Muscle of leg (tissue), 16 donors: ENCODE measurements at places on chromosomes 3 and 15. TPM values are rescaled to one million over a fixed set of nuclear protein-coding genes. Genes with fewer than 3 reads are reported as not detected.

Gene CAMK2N2
- total RNA-seq = 0.04 TPM

Gene KNG1
- total RNA-seq = 0.13 TPM

Gene SPINK8
- total RNA-seq = not detected

Gene WDR93
- 0.04 TPM for total RNA-seq

DNA sequence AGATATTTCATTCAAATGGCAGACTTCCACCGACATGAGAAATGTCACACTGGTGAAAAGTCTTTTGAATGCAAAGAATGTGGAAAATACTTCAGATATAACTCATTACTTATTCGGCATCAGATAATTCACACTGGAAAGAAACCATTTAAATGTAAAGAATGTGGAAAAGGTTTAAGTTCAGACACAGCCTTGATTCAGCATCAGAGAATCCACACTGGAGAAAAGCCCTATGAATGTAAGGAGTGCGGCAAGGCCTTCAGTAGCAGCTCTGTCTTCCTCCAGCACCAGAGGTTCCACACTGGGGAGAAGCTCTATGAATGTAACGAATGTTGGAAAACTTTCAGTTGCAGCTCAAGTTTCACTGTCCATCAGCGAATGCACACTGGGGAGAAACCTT is 8.6 kb upstream of the ZNF621 start:
- DNase-seq = peak; percentile 6

GRCh38 chr15:57647791-57648130 is 56.1 kb downstream of the MYZAP start:
- DNase-seq = no peak

DNA sequence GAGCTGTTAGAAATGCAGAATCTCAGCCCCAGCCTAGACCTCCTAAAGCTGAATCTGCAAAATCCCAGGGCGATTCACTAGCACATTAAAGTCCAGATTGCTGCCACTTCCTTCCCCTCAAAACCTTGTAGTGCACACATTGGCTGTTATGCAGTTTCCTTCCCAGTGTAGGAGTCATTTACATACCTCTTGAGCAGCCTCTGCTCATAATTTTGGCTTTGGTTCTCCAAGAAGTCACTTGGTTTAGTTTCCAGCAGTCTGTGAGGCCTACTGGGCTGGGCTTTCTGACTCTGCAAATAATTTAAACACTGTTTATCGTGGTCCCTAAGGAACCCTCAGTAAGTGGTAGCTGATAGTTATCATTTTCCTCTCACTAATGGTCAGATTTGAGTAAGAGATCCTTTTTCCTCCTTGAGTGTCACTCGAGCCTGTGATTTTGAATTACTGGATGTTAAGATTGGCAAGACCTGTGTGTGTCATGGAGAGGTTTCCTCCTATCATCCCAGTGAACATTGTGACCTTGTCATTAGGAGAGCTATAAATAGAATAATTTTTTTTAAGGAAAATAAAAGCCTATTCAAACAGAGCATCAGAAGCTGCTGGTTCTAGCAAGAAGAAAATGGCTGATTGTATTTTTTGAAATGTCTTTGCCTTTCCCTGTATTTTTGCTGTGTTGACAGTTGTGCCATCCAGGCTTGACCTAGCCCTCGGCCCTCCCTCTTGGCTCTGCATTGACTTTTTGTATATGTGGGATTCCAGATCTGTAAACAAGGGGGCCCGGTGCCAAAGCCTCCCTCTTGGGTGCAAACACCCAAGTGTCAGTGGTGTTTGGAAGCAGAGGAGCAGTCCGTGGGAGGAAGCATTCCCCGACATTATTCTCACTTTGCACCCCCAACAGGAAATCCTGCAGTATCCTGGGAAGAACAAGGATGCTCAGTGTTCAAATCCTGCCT is 134.8 kb upstream of the ANKRD28 start:
- DNase-seq = peak; percentile 59

- DNase-seq = peak; percentile 72
These were observed 61.6 kb downstream of the TPRG1 start for GRCh38 chr3:189233225-189233858.

DNA sequence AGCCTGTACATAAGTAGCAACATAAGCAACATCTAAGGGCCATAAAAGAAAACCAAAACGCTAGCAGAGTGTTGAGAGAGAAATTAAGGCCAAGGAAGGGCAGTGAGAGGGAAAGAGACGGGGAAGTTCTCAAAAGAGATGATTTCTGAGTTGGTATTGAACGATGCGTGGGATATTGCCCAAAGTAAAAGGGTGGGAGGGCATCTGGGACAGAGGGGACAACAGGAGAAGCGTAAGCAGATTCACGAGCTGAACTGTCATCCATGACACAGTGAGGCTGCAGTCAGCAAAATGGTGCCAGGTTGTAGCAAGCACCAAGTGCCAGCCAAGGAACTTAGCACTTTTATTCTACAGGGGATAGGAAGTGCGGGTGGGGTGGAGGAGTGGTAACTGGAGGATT is 11.8 kb downstream of the NCEH1 start:
- no peak for DNase-seq

DNA sequence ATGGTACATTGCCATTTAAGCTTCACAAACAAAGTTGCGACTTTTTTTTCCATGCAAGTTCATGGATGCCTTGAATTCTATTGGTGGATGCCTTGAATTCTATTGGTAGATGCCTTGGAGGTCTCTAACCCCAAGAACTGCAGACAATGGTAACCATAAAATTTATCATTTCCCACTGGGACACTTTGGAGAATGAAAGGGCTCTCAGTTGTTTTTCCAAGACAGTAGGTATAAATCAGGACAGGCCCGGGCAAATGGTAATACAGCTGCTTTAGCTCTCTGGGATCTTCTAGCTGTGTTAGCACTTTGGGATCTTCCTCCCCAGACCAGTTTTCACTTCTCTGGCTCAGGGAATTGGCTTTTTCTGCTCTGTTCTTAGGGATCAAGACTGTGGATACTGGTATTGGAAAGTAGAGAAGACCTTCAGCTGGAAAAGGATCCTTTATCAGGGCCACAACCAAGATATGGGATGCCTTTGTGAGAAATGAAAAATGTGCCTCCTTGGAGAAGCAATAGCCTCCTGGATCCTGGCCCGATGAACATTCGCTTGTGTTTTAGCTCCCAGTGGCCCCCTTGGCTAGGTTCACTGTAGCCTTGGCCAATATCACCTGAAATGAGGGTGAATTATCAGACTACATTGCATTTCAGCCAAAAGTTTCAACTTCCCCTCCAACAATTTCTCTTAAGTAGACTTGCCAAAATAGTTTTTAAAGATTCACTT is 8.3 kb downstream of the LRRC3B start:
- no peak for DNase-seq

- DNase-seq = peak; percentile 72
These were observed 17.9 kb upstream of the TM4SF1 start for GRCh38 chr3:149395107-149396089.

DNA sequence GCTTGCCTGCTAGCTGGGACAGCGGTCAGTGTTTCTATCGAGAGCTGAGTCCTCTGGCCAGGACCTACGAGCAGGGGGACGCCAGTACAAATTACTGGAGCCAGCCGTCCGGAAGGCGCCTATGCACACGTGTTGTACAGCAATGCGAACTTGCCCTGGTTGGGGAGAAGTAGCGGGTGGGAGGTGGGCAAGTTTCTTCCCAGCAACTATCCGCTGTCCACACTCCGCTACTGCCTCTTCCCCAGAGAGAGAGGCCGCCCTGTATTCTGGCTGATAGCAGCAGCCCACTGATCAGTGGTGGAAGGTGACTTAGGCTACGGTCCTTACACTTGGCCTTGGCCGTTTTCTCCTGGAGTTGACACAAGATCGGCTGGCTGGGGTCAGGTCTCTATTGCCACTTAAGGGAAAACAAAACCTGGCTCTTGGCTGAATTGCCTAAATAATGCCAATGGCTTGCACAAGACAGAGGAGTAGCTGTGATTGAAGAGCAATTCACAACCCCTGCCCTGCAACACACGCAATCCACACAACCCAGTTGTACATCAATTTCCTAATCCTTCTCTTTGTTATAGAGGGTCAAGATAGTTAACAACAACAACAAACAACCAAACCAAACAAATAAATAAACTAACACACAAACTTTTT is 12.8 kb upstream of the SHC4 start:
- no peak for DNase-seq
